Gastrocnemius medialis (tissue), 4 donors: ENCODE measurements at places on chromosomes 6 and 20. TPM values are rescaled to one million over a fixed set of nuclear protein-coding genes. Genes with fewer than 3 reads are reported as not detected.

Gene OR12D3
- not detected for total RNA-seq

- H3K36me3 ChIP-seq: no peaks in the 10 kb centered on the region
- no peaks in the 10 kb centered on the region for H3K27me3 ChIP-seq
- no peak overlapping the region for H3K4me3 ChIP-seq
- no peak for DNase-seq
Observed at GRCh38 chr6:38068854-38069590, 249.5 kb downstream of the ZFAND3 start.

- no peaks in the 10 kb centered on the region for H3K36me3 ChIP-seq
- H3K27ac ChIP-seq: no peak overlapping the region
- no peak for DNase-seq
- no peaks in the 10 kb centered on the region for H3K4me1 ChIP-seq
Observed at GRCh38 chr6:25774120-25774715, 19.7 kb downstream of the SLC17A4 start.

Gene SIM1
- total RNA-seq: 0.19 TPM

- no peak for DNase-seq
- no peak overlapping the region for H3K27ac ChIP-seq
- no peaks in the 10 kb centered on the region for H3K4me1 ChIP-seq
- H3K27me3 ChIP-seq: no peaks in the 10 kb centered on the region
Observed at GRCh38 chr6:17021539-17021889, 80.3 kb upstream of the STMND1 start.

- H3K27ac ChIP-seq: peak overlapping the region; percentile 85
- peaks cover 49% of the 10 kb centered on the region for H3K4me1 ChIP-seq
- no peaks in the 10 kb centered on the region for H3K36me3 ChIP-seq
Observed at GRCh38 chr6:129684903-129685661, 24.9 kb downstream of the ARHGAP18 start.

DNA sequence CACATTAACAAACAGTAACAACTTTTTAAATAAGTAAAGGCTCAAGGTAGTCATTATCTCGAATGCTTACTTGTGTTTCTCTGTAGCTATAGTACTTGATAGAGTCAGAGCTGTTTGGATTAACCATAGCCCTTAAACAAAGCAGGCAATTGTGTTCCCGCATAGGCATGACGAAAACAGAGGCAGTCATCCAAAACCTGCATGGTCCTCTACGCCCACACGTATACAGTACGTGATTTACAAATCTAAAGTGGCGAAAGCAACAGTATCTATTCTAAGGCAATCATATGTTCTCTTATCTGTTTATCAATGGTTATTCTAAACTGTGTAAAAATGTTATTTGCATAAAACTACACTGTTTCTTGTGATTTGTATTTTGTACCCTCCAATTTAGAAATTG is 31.8 kb downstream of the HFE start:
- no peak for DNase-seq
- no peaks in the 10 kb centered on the region for H3K27me3 ChIP-seq
- no peaks in the 10 kb centered on the region for H3K36me3 ChIP-seq
- peaks cover 10% of the 10 kb centered on the region for H3K4me1 ChIP-seq
- no peak overlapping the region for H3K4me3 ChIP-seq

Gene EEF1A2
- 2,267 TPM for total RNA-seq

Gene AIF1
- total RNA-seq: 11.0 TPM

DNA sequence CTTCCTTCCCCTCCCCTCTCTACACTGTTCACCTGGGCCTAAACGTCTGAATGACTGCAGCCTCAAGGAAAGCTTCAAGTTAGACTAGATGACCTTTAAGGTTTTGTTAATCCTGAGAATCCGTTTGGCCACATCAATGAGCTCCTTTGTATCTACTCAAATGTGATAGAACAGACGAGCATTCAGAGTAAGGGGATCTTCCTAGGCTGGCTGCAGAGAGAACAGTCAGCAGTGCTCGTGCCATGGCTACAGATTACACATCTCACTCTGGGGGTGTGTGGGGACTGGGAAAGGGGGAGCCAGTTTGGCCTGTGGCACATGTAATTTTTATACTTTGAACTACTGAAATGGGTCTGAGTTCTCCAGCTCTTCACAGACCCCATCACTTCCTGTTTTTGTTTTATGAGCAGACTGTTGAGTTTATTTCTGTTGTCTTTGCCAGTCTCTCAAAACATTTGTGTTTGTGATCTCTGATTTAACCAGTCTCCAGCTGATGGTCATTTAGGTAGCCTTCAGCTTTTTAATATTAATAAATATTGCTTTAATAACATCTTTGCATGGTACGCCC is 50.9 kb downstream of the KCNS1 start:
- H3K4me3 ChIP-seq: no peak overlapping the region
- no peak for DNase-seq
- no peaks in the 10 kb centered on the region for H3K36me3 ChIP-seq
- peaks cover 4% of the 10 kb centered on the region for H3K4me1 ChIP-seq
- H3K27ac ChIP-seq: no peak overlapping the region

DNA sequence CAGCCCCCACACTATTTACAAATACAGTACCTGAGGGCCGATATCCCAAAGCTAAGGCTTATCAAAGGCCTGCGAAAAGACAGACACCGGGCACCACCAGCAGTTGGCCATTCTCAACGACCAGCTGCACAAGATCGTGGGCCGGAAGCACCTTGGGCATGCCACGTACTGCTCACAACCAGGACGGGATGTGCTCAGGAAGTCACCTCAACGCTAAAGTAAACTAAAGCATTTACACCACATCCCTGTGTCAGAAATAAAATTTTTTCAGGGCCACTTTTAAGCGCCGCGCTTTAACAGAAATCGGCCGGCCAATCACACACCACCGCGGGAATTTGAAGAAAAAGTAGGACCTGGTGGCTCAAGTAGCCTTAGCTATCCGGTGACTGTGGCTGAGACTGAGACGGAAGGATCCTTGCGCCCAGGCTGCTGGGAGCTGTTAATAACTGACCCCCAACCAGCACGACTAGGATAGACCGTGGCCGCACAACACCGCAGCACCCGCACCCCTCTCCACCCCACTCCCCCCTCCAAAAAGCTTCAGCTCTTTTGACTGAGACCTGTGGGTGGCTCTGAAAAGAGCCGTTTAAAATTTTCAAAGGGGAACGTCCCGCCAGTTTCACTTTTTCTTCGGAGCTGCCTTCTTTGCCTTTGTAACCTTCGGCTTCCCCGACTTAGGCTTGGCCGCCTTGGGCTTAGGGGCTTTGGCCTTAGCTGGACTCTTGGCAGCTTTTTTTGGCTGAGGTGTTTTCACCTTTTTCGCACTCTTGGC is 131.2 kb upstream of the BTN3A2 start:
- no peak for DNase-seq

Gene FOXS1
- not detected for total RNA-seq

Gene CD109
- total RNA-seq: 3.1 TPM

GRCh38 chr6:79421707-79422484 is 115.3 kb downstream of the LCA5 start:
- H3K36me3 ChIP-seq: no peaks in the 10 kb centered on the region
- no peaks in the 10 kb centered on the region for H3K27me3 ChIP-seq
- H3K27ac ChIP-seq: no peak overlapping the region
- H3K4me3 ChIP-seq: no peak overlapping the region

- H3K27ac ChIP-seq: peak overlapping the region; percentile 92
- H3K27me3 ChIP-seq: no peaks in the 10 kb centered on the region
- peaks cover 28% of the 10 kb centered on the region for H3K4me1 ChIP-seq
- H3K36me3 ChIP-seq: no peaks in the 10 kb centered on the region
- DNase-seq: no peak
Observed at GRCh38 chr6:159121486-159121885, 47.7 kb upstream of the FNDC1 start.

- H3K27ac ChIP-seq: no peak overlapping the region
- DNase-seq: no peak
- no peaks in the 10 kb centered on the region for H3K27me3 ChIP-seq
- H3K4me1 ChIP-seq: peaks cover 4% of the 10 kb centered on the region
- no peaks in the 10 kb centered on the region for H3K36me3 ChIP-seq
- H3K4me3 ChIP-seq: no peak overlapping the region
Observed at GRCh38 chr6:128305228-128305627, 215.2 kb downstream of the PTPRK start.

- no peaks in the 10 kb centered on the region for H3K27me3 ChIP-seq
- H3K4me3 ChIP-seq: peak overlapping the region; percentile 94
- peaks cover 32% of the 10 kb centered on the region for H3K36me3 ChIP-seq
Observed at GRCh38 chr20:62387933-62388635, 1.2 kb downstream of the RPS21 start.

Gene ENPP1
- total RNA-seq: 5.0 TPM

DNA sequence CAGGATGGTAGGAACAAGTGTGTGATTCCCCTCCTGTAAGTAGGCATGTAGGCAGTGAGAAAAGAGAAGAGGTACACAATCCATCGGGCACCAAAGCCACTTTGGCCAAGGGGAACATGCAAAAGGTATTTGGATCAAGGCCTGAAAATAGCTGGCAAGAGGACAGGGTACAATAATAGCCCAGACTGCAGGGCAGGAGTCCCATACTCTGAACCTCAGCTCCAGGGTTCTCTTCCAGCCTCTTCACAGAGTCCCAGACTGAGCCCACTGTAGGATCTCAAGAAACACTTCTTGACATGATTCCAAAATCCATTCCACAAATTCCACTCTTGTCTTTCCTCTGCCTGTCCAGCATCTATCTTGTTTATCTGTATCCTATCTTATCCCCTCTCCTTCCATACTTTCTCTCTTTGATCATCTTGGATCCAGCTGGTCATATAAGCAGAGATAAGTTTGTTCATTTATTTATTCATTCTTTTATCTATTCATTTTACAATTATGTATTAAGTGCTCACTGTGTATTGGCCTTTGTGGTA is 19.7 kb downstream of the ACSS2 start:
- no peaks in the 10 kb centered on the region for H3K27me3 ChIP-seq
- no peak for DNase-seq
- H3K36me3 ChIP-seq: no peaks in the 10 kb centered on the region
- peak overlapping the region; percentile 86 for H3K27ac ChIP-seq

Gene ADTRP
- total RNA-seq: 0.73 TPM

GRCh38 chr6:168557512-168557911 is 116.5 kb downstream of the SMOC2 start:
- H3K36me3 ChIP-seq: no peaks in the 10 kb centered on the region
- DNase-seq: no peak
- H3K4me3 ChIP-seq: no peak overlapping the region
- no peaks in the 10 kb centered on the region for H3K27me3 ChIP-seq
- H3K27ac ChIP-seq: no peak overlapping the region

Gene CLIC5
- 78.6 TPM for total RNA-seq

DNA sequence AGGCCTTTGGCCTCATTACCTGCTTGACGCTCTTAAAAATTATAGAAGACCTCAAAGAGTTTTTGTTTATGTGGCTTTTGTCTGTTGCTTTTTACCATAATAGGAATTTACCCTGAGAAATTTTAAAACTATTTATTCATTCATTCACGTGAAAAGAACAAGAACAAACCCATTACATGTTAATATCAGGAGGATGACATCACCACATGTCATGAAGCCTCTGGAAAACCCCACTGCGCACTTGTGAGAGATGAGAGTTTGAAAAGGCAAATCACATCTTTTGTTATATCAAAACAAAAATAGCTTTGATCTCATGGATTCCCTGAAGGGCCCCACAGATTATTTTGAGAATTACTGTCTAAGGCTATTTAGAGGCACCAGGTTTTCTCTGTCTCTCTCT is 61.3 kb upstream of the EYA2 start:
- H3K36me3 ChIP-seq: no peaks in the 10 kb centered on the region
- H3K4me1 ChIP-seq: no peaks in the 10 kb centered on the region
- no peaks in the 10 kb centered on the region for H3K27me3 ChIP-seq
- no peak overlapping the region for H3K4me3 ChIP-seq

DNA sequence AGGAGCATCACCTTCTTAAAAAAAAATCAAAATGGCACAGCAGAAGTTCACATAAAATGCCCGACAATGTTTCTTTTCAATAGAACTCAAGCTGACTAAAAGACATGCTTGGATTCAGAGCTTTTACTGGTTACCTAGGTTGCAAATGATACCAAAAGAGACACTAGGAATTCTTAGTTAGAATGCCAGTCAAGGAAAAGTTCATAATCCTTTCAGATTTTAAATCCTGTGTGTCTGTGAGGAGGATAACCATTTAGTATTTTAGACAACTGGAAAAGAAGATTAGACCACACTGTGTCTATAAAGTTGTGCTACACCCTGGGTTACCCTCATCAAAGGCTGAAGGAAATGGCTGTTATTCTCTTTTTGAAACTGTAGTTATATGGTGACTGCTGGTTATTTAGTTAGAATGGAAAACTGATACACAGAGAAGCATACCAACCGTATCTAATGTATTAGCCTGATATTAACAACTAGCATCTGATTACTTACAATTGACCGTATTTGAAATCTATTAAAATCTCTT is 139.5 kb downstream of the GJA10 start:
- DNase-seq: no peak
- no peak overlapping the region for H3K27ac ChIP-seq
- no peak overlapping the region for H3K4me3 ChIP-seq
- peaks cover 10% of the 10 kb centered on the region for H3K4me1 ChIP-seq
- H3K27me3 ChIP-seq: no peaks in the 10 kb centered on the region

Gene PACSIN1
- not detected for total RNA-seq

Gene TRIM38
- 5.5 TPM for total RNA-seq

Gene ANKRD66
- total RNA-seq: not detected

Gene SLC17A1
- total RNA-seq: not detected

DNA sequence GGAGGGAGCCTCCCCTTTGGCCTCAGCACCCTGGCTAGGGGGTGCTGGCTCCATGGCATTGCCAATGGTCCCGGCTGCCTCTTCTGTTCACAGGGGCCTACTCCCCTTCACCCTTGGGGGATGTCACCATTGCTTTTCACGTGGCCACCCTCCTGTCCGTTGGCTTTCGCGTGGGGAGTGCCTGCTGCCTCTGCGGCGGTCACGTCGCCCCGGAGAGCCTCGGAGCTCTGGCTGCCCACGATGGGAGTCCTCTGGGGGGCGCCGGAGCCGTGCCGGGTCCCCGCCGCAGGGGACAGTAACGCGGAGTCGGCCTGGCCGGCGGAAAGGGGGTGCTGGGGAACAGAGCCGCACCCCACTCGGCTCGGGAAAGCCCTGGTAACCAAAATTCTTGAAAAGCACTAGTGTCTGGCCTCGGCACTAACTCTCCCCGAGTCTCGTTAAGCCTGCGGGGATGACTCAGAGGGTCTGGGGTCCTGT is 661 bp upstream of the HEBP2 start:
- peak overlapping the region; percentile 77 for H3K4me3 ChIP-seq
- H3K27ac ChIP-seq: peak overlapping the region; percentile 97
- DNase-seq: peak; percentile 19
- H3K4me1 ChIP-seq: peaks cover 9% of the 10 kb centered on the region
- H3K27me3 ChIP-seq: no peaks in the 10 kb centered on the region

- DNase-seq: no peak
- no peaks in the 10 kb centered on the region for H3K27me3 ChIP-seq
- no peak overlapping the region for H3K4me3 ChIP-seq
- H3K4me1 ChIP-seq: no peaks in the 10 kb centered on the region
Observed at GRCh38 chr6:146753306-146753705, 154.5 kb downstream of the ADGB start.

Gene NKX2-4
- total RNA-seq: not detected

GRCh38 chr6:5771759-5772390 is 234.8 kb downstream of the NRN1 start:
- H3K4me1 ChIP-seq: peaks cover 3% of the 10 kb centered on the region
- no peak overlapping the region for H3K27ac ChIP-seq
- DNase-seq: no peak
- no peaks in the 10 kb centered on the region for H3K36me3 ChIP-seq
- H3K27me3 ChIP-seq: no peaks in the 10 kb centered on the region
